ENCODE measurements at places on chromosomes 13 and 19.

DNA sequence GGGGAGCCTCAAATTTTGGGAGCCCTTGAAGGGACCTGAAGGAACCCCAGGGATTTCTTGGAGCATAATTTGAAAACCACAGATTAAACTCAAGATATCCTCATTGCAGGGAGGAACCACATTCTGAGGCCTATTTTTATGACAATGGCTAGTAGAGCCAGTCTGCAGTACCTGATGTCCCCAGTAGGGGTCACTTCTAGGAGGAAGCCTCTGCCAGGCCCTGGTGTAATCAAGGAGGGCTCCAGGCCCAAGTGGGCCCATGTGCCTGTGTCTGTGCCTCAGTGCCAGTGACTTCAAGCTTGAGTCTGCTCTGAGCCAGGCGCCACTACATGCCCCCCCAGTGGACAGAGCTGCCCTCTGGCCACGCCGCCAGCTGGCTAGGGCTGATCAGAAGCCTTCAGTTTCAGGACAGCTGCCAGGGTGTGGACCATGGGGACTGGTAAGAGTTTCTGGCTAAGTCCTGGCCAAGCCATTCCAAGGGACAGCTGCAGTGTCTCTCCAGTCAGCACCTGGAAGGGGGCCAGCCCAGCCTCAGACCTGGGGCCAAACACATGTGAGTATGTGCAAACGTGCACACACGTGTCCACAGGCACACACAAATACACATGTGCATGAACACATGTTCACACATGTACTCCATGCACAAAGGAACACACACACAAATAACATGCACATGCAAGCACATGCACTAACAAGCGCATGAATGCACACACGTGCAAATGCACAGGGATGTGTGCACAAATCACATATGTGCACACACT is 20.5 kb upstream of the SLC7A10 start:
- DNase-seq = peak; percentile 54

DNA sequence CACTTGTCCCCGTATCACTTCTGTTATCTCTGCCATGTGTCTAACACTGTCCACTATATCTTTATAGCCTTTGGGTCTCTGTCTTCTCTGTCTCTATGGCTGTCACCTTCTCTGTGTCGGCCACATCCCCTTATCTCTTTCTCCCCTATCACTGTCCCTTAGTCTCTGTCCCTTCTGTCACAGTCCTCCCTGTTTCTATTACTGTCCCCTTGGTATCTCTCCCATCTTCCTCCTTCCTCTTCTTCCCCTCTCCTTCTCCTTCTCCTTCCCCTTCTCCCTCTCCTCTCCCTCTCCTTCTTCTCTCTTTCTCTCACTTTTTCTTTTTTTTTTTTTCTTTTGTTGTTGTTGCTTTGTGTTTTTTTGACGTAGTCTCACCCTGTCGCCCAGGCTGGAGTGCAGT is 34.7 kb upstream of the LRRC4B start:
- no peak for DNase-seq

GRCh38 chr19:38015216-38015615 is 108.2 kb downstream of the SIPA1L3 start:
- DNase-seq = no peak

GRCh38 chr13:96650301-96650886 is 343.9 kb downstream of the OXGR1 start:
- DNase-seq = no peak

DNA sequence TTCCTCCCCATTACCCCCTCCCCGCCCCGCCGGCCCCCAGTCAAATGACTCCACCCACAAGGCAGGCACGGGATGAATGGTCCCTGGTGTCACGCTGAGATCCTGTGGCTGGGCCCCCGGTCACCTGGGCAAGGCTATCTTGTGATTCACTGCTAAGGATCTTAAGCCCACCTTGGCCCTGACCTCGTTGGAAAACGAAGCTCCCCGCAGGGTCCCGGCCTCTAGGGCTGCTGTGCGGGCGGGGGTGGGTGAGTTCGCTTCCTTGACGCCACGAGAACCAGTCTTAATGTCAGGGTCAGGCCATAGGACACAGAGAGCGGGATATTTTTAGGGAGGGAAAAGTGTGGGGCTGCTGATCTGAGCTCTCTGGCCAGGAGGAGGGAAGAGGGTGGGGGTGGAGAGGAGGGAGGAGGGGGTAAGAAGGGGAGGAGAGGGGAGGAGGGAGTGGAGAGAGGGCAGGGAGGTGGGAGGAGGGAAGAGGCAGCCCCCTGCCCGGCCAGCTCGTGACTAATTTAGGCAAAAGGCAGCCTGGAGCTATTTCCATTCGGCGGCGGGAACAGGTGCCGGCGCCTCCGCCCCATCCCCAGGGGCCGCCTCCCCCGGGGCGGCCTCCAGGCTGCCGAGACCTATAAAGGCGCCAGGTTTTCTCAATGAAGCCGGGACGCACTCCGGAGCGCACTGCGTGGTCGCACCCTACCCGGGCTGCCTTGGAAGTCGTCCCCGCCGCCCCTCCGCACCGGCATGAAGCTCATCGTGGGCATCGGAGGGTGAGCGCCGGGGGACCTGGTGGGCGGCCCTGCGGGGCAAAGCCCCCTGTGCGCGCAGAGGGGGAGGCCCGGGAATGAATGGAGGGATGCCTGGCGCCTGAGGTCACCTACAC is at the start of gene NMRK2:
Gene NMRK2, plus strand, starts transcription at position 139 of the 880 bp plus-strand sequence. Its CDS starts 603 bp downstream, at position 742.
- peak; percentile 66 for DNase-seq

GRCh38 chr13:41641961-41642360 is 184.6 kb downstream of the RGCC start:
- no peak for DNase-seq

GRCh38 chr13:44394658-44395057 is 21.0 kb downstream of the SERP2 start:
- DNase-seq = no peak

DNA sequence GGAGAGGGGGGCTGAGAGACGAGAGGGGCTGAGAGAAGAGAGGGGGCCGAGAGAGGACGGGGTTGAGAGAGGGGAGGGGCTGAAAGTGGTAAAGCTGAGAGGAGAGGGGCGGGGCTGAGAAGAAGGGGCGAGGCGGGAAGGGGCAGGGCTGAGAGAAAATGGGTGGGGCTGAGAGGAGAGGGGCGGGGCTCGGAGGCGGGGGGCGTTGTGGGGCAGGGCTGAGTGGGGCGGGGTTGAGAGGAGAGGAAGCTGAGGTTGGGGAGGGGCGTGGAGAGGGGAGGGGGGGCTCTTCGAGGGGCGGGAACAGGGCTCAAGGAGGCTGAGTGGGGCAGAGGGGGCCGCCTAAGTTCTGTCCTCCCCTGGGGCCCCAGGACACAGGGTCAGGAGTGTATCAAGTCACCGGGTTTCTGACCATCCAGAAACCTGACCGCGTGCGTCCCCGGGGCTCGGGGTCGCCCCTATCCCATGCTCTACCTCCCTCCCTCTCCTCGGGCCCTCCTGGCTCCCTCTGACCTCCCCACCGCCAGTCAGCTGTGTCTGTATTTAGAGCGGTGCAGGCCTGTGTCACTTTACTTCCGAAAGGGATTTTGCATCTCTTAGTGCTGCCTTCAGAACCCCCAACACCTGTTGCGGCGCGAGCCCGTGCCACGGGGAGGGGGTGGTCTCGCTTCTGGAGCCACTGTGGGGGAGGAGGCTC is 38.6 kb upstream of the SEMA6B start:
- DNase-seq = no peak

- DNase-seq = no peak
These were observed 57.3 kb downstream of the IRS2 start for GRCh38 chr13:109728791-109729731.

- no peak for DNase-seq
These were observed 21.5 kb downstream of the LIG4 start for GRCh38 chr13:108193806-108194205.

DNA sequence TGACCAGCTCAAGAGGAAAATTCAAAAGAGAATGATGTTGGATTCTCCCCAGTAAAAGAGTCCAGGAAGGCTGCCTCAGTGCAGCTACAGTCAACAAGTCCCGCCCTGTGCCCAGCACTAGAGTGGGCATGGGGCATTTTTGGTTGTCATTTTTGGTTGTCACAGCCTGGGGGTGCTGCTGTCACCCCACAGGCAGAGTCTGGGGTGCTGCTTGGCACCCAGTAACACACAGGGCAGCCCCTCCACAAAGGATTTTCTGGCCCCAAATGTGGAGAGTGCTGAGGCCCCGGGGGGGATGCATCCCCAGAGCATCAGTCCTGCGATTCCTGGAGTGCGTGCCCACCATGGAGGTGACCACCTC is 28.2 kb upstream of the TMEM255B start:
- DNase-seq = no peak

GRCh38 chr19:2382530-2383222 is 22.6 kb downstream of the TMPRSS9 start:
- no peak for DNase-seq

GRCh38 chr19:22144394-22144793 is 52.4 kb downstream of the ZNF676 start:
- no peak for DNase-seq

DNA sequence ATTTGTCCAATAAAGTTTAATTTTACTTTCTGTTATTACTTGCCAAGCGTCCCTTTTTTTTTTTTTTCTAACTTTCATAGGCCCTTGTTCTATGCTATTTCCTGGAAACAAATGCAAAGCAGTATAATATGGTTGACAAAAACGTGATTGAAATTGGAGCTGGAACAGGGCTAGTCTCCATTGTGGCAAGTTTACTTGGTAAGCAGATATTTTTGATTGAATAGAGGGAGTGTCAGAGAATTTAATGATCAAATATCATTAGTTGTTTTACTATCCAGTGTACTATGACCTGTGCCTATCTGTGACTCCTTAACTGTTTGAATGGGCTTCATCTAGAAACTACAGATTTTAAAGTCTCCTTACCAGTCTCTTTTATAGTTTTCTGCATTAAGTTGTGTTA is 46.7 kb downstream of the ERCC5 start:
- DNase-seq = no peak

All from left ventricle myocardium inferior (tissue), 1 donor.